Cortex of kidney (tissue), 1 donor: ENCODE measurements at places on chromosomes 3 and 15.

DNA sequence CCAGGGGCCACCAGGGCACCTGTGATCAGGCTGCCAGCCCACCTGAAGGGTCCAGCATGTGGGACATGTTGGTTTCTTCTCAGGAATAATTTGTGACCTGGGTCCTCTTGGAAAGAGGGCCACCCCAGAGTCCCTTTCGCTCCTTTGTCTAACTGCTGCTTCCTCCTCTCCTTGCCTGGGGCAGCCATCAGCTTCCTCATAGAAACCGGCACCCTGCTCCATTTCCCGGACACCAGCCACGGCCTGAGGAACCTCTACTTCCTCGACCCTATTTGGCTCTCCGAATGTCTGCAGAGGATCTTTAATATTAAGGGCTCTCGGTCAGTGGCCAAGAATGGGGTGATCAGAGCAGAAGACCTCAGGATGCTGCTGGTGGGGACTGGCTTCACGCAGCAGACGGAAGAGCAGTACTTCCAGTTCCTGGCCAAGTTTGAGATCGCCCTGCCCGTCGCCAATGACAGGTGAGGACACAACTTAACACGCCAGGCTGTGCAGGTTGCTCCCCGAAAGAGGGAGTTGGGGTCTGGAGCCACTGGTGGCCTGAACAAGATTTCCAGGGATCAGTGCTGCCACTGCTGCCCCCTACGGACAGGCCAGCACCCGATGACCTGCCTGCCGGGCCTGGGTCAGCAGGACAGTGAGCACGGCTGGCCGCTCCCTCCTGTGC, 109.7 kb downstream of the LRRK1 start:
- DNase-seq: no peak

DNA sequence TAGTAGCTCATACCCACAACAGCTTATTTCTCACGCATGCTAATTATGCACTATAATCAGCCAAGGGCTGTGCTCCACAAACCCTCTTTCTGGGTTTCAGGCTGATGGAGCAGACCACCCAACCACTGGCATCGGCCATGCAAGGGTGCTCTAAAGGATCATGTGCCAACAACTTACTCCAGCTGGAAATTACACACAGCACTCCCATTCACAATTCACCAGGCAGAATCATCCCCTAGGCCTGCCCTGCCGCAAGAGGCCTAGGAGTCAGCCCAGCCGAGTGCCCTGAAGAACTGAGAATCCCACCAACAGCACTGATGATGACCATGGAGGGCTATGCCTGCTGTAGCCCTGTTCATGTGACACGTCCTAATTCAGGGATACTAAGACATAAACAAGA, 216.2 kb upstream of the CHRNA7 start:
- no peak for DNase-seq

DNA sequence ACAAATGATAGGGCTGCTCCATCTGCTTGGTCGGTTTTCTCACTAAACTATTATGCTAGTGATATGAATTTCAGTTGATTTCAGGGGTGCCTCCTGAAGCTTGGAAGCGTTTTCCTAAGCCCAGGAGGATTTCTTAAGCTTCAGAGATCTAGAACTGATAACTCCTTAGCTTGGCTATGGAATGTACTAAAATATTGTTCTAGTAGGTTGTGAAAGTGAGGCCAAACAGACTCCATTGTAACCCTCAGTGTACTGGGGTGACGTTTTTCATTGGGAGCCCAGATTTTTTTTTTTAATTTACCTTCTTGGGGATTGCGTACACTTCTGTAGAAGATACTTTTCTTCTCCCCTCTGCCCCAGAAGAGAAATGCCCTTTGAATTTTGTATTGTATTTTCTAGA, 17.0 kb upstream of the ST3GAL6 start:
- DNase-seq: no peak

DNA sequence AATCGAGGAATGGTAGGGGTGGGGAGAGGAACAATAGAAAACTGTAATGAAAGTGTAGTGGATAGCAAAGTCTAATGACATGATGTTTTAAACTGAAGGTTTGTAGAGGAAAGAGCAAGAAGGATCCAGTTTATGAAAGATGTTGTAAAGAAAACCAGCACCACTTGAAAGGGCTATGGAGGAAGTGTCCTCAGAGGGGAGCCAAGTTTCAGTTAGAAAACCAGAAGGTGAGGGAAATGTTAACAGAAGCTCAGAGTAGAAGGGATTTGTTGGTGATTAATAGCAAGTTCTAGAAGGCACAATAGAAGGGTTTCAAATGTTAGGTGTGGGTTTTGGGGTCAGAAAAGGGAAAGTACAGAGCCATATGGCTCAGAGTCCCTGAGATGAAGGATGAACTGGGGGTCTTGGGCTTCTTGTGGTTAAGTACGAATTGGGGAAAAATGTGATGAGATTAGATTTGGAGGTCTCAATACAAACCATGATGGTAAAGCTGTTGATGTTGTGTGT, 33.8 kb upstream of the LRRC58 start:
- DNase-seq: no peak

DNA sequence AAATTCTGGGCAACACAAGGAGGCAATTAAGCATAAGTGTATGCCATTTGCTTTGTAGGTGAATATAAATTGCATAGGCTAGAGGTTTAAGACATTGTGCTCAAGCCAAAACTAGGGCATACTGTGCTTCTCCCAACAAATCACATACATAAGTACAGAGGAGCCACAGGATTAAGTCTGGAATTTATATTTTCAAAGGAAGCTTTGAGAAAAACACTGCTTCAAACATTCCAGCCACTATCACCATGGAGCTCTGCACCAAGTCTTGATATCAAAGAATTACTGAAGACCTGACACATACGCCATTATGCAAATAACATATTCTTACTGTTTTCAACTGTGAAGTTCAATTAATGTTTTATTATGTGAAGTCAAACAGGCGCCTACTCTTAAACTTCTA, 119.4 kb upstream of the NPHP3 start:
- no peak for DNase-seq

GRCh38 chr3:140186421-140186920, 251.5 kb downstream of the CLSTN2 start:
- no peak for DNase-seq
